ENCODE measurements at places on chromosomes 2 and 18. TPM values are rescaled to one million over a fixed set of nuclear protein-coding genes. Genes with fewer than 3 reads are reported as not detected.

Gene CFAP210
- not detected for total RNA-seq

Gene KCNF1
- 0.04 TPM for total RNA-seq

Gene ENOSF1
- 28.9 TPM for total RNA-seq

Gene PASK
- total RNA-seq: 5.5 TPM

Gene FLACC1
- total RNA-seq: 0.56 TPM

Gene SERPINB5
- total RNA-seq: 0.07 TPM

Gene MC5R
- not detected for total RNA-seq

Gene ANKRD36B
- 45.2 TPM for total RNA-seq

Gene CYP27A1
- total RNA-seq: 10.9 TPM

Gene IL37
- total RNA-seq: not detected

Gene SLC5A7
- not detected for total RNA-seq

Gene RTP5
- total RNA-seq: not detected

Gene ANKRD30BL
- total RNA-seq: not detected

Gene CPLX4
- total RNA-seq: not detected

Gene C2orf80
- total RNA-seq: not detected

Gene ANKRD29
- 0.46 TPM for total RNA-seq

Gene ZFAND2B
- total RNA-seq: 20.2 TPM

Gene RNASEH1
- total RNA-seq: 41.6 TPM

Gene MATN3
- 0.95 TPM for total RNA-seq

Gene SMYD5
- 15.0 TPM for total RNA-seq

Gene RNU2-63P
- 66.2 TPM for total RNA-seq

Gene RSAD2
- total RNA-seq: 0.66 TPM

Gene CCDC178
- not detected for total RNA-seq

Gene HRH4
- total RNA-seq: not detected

Gene RAPH1
- total RNA-seq: 36.1 TPM

Gene RPE
- 89.9 TPM for total RNA-seq

Gene STAMBP
- total RNA-seq: 14.0 TPM

Gene POLR1B
- 39.9 TPM for total RNA-seq

Gene NOL4
- total RNA-seq: not detected

Gene TXNL4A
- 71.2 TPM for total RNA-seq
